ENCODE measurements at places on chromosomes 7 and 10.

DNA sequence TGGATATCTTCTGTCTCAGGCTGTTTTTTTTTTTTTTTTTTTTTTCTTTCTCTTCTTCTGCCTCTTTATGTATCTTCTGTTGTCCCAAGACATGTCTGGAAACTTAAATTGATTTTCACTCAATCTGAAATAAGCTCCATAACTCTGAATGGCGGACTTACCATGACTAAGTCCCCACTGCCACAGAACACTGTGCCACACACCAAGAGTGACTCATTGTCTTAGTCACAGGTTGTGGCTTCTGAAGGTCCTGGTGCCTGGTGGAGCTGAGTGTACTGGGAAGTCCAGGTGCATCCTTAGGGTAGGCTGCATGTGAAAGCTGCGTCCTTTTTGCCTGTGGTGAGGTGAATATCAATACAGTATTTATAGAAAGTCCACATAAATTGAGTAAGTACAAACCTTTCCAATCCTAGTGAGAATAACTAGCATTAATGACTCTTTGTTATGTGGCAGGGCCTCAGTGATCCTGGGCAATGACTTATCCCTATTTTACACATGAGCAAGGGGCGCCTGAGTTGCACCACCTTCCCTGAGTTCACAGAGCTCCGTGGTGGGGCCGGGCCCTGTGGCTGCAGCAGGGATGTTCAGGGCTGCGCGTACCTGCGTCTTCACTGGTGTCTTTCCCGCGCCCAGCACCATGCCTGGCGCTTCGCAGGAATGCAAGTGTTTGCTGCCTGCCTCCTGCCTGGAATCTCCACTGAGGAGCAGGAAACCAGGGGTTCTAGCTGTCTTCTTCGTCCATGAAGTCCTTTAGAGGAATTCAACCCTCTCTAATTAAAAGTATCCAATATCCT is 4.3 kb downstream of the PFKP start:
- no peak for DNase-seq

DNA sequence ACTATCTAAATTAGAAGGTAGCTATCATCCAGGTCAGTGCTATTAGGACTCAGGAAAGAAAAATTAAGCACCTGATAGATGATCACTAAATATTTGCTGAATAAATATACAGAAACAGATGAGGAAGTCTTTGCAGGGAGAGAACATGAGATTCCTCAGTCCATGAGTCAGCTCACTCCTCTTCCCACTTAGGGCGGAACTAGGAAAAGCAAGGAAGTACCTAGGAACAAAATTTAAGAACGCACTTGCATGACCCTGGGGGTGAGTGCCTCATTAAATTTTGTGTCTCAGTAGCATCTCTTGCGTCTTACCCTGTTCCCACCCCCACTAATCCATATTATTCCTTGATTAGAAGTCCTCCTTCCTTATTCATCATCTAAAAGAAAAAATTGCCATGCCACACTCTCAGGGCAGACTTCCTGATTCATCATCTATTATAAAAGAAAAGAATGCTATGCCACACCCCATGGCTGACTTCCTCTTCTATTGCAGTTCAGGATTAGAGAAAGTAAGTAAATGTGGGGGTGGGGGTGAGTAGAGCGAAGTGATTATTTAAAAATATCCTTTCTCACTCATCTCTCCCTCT is 208.8 kb downstream of the THSD7A start:
- no peak for DNase-seq

DNA sequence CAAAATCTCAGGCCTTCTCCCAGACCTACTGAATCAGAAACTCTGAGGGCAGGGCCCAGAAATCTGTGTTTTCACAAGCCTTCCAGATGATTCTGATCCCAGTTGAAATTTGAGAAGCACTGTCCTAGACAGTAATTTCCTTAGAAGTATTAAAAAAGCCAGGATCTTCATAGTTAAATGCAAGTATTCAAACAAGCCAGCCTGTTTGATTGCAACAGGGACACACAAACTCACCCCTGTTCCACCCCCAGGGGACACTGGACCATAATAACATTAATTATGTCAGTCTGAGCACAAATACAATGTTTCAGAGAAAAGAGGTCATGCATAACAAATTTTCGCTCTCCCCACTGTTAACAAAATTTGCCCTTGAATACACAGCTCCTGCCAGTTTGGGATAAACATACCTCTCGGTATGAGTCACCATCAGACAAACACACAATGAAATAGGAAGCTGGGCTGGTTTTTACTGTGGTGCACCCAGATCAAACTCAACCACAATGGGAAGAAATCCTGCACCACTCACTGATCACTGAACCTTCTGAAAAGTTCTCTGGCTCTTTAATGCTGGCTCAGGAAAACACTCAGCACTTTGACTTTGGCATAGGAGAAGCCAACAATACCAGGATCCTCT is 34.3 kb downstream of the ABLIM1 start:
- peak; percentile 95 for DNase-seq

GRCh38 chr7:131638641-131639430 is 82.4 kb upstream of the PODXL start:
- DNase-seq, result no peak

- no peak for DNase-seq
Observed at GRCh38 chr7:99562114-99562784, 3.8 kb downstream of the ZNF655 start.

Measured in HepG2 (cell line).